ENCODE measurements at places on chromosomes 2 and 18.

GRCh38 chr2:202933958-202934357, 21.9 kb downstream of the CARF start:
- no peak for DNase-seq

GRCh38 chr18:74528478-74528877, 5.8 kb upstream of the CNDP1 start:
- no peak for DNase-seq

DNA sequence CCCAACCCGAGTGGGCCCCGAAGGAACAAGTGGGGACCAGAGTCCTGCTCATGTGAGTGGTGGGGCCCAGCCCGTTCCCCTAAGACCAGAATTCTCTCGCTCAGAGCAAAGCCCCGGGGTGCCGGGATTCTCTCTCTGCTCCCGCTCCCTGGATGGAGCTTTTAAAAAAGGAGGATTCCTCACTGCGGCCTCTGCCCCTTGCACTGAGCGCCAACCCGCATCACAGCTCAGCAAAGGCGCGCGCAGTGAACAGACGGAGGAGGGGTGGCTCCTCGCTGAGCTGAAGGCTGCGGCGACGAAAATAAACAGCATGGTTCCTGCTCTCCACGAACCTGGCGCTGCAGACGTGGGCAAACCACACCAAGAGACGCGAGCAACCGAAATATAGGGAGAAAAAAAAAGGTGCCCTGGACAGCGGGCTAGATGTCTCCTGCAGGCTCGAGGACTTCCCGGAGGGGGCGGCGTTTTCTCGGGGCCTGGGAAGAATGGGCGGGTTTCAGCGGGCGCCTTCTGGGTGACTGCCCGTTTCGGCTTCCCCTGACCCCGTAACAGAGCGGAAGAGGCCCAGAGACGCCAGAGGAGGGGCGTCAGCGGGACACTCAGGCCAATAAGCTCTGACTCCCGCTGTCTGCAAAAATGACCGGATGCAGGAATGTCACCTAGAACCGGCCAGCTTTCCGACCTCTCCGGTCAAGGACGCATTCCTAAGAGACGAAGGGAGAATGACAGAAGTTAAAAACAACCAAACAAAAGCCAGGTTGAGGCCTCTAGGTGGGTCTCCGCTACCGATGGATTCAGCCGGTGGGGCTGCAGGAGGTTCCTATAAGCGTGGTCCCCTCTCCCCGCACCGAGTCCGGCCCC, 819 bp upstream of the KLF11 start:
- DNase-seq: no peak

- DNase-seq: no peak
Measured at GRCh38 chr2:182631299-182631698, 84.8 kb upstream of the DNAJC10 start.

GRCh38 chr2:11659115-11659475, 10.9 kb downstream of the NTSR2 start:
- DNase-seq: no peak

DNA sequence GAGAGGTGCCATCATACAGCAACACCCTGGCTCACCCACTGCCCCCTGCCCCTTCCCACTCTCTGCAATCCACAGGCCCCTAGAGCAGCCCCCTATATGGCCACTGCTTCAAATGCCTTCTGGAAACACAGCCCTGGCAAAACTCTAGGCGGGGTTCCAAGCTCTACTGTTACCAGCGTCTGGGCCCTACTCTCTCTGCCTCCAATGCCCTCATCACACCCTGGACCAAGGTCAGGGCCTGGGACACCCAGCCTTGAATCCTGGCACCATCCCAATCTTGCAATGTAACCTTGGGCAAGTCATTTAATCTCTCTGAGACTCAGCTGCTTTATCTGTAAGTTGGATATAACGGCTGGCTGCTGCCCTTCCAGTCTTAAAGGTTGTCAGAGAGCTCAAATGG, 39.2 kb upstream of the LOXHD1 start:
- DNase-seq: no peak

GRCh38 chr2:195594248-195594647, 62.8 kb upstream of the SLC39A10 start:
- no peak for DNase-seq

GRCh38 chr18:24095976-24096375, 42.9 kb upstream of the CABYR start:
- no peak for DNase-seq
